Esophagus squamous epithelium (tissue), 5 donors: ENCODE measurements at places on chromosomes 1 and 21.
A peak's percentile ranks its signal among the peaks of the same experiment; 100 is the strongest.

GRCh38 chr1:85374160-85374559, 90.8 kb downstream of the DDAH1 start:
- H3K4me1 ChIP-seq, result no peaks in the 10 kb centered on the region
- H3K4me3 ChIP-seq, result no peak overlapping the region
- no peak overlapping the region for H3K27ac ChIP-seq
- H3K36me3 ChIP-seq, result no peaks in the 10 kb centered on the region

- H3K4me1 ChIP-seq, result peaks cover 10% of the 10 kb centered on the region
- no peak for DNase-seq
- no peaks in the 10 kb centered on the region for H3K27me3 ChIP-seq
- no peak overlapping the region for H3K4me3 ChIP-seq
- no peak overlapping the region for H3K27ac ChIP-seq
These were observed 5.9 kb downstream of the UCK2 start for GRCh38 chr1:165833358-165833757.

DNA sequence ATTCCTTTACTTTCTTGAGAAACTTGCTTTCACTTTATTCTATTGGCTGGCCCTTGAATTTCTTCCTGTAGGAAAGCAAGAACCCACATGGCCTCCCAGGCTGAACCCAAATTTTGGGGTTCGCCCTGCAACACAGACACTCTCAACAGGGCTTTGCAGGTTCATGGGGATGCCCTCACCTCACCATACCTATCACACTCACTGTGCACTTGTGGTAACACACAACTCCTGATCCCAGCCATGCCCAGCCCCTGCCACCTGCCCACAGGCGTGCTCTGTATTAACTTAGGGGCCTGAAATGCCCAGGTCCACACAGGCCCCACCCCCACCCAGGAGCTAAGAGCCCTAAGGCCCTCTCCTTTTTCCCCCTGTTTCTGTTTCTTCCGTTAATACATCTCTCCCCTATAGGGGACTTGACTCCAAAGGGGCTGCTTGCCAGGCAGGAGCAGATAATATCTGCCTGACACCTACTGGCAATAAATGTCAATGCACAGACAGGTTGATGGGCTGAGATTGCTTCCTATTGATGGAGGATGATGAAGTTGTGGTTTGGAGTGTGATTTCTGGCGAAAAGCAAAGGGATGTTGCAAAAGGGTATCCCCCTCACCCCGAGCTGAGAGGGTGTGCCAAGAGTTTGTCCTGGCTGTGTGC, 171.5 kb downstream of the AJAP1 start:
- DNase-seq, result no peak
- no peak overlapping the region for H3K4me3 ChIP-seq
- H3K4me1 ChIP-seq, result no peaks in the 10 kb centered on the region
- no peaks in the 10 kb centered on the region for H3K36me3 ChIP-seq
- H3K27ac ChIP-seq, result no peak overlapping the region
- H3K27me3 ChIP-seq, result no peaks in the 10 kb centered on the region

DNA sequence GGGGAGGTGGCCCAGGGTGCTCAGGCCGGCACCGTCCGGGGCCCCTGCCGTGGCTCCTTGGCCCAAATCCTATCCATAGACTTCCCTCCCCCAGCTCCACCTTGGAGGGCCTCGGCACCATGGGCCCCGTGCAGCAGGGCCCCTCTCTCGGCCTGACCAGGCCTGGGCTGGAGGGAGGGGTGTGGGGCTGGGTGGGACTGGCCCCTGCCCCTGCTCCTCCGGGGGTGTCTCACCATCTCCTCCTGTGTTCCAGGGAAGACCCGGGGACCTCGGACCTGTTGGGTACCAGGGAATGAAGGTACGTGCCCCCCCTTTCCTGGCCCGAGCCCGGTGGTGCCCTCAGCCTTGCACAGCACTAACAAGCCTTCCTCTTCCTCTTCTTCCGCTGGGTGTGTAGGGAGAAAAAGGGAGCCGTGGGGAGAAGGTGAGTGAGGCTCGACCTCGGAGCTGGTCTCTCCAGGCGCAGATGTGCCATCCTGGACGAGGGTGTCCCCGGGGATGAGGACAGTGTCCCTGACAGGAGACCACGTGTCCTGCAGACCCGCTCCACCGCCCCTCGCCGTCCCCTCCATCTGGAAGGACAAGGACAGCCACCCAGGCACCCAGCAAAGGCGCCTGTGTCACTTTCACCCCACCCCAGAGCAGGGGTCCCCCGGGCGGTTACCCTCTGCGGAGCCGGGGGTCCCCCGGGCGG, 7.9 kb downstream of the COL6A1 start:
- no peak for DNase-seq
- H3K27me3 ChIP-seq, result no peaks in the 10 kb centered on the region
- no peak overlapping the region for H3K4me3 ChIP-seq

GRCh38 chr1:244065960-244066388, 14.9 kb downstream of the ZBTB18 start:
- H3K27me3 ChIP-seq, result no peaks in the 10 kb centered on the region
- H3K4me1 ChIP-seq, result peaks cover 22% of the 10 kb centered on the region
- no peaks in the 10 kb centered on the region for H3K36me3 ChIP-seq

DNA sequence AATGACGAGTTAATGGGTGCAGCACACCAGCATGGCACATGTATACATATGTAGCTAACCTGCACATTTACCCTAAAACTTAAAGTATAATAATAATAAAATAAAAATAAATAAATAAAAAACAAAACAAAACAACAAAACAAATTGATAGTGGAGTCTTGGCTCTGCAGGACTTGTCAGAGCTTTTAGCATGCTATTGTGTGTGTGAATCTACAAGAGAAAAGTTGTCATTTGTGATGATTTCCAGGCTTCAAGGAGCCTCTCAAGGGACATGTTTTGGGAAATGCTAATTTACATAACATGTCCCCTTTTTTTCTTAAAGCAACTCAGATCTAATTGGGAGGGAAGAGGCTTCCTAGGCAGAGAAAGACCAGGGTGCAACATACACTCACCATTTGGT, 9.1 kb downstream of the IL22RA1 start:
- H3K4me3 ChIP-seq, result no peak overlapping the region
- H3K27me3 ChIP-seq, result no peaks in the 10 kb centered on the region

DNA sequence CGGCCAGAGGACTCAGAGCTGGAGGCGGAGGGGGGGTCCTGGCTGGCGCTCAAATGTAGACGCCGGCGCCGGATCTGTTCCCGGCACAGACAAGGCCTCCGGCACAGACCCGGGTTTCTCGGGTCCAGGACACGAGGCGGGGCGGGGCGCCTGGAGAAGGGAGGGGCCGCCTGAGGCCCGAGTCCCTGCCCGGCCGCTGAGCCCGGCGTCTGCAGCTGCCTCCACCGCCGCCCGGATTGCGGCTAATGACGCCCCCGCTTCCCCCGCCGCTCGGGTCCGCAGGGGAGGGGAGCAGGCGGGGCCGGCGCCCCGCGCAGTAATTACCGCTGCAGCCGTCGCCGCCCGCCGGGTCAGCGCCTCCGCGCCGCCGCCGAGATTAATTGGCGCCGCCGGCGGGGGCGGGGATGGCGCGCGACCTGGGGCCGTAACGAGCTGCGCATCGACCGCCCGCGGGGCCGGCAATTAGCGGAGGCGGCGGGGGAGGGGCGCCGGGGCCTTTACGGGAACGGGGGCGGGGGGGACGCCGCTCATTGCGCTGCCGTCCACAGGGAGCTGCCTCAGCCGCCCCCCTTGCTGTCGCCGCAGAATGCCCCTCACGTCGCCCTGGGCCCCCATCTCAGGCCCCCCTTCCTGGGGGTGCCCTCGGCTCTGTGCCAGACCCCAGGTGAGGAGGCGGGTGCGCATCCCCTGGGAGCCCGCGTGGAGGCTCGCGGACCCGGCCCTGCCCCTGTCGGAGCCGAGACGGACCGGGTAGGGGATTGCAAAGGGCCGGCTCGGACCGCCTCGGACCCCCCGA, 17.3 kb downstream of the NOC2L start:
- peaks cover 26% of the 10 kb centered on the region for H3K27me3 ChIP-seq
- peak overlapping the region; percentile 22 for H3K4me3 ChIP-seq
- peaks cover 56% of the 10 kb centered on the region for H3K4me1 ChIP-seq
- H3K36me3 ChIP-seq, result no peaks in the 10 kb centered on the region
- peak overlapping the region; percentile 49 for H3K27ac ChIP-seq

GRCh38 chr1:237281481-237281880, 239.5 kb downstream of the RYR2 start:
- H3K27me3 ChIP-seq, result no peaks in the 10 kb centered on the region
- no peaks in the 10 kb centered on the region for H3K36me3 ChIP-seq
- no peak for DNase-seq
- H3K4me3 ChIP-seq, result no peak overlapping the region

- DNase-seq, result no peak
- no peaks in the 10 kb centered on the region for H3K36me3 ChIP-seq
- no peak overlapping the region for H3K27ac ChIP-seq
- H3K4me3 ChIP-seq, result no peak overlapping the region
- no peaks in the 10 kb centered on the region for H3K27me3 ChIP-seq
These were observed 99.3 kb downstream of the PLD5 start for GRCh38 chr1:242425232-242425631.

DNA sequence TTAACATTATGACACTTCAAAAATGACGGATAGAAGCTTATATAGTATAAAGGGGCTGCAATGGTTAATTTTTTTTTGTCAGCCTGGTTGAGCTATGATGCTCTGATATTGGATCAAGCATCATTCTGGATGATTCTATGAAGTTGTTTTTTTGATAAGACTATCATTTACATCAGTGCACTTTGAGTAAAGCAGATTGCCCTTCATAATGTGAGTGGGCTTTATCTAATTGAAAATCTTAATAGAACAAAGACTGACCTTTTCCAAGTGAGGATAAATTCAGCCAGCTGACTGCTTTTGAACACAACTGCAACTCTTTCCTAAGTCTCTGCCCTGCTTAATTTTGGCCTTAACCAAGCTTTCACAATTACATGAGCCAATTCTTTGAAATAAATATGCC, 1476.2 kb downstream of the NCAM2 start:
- DNase-seq, result no peak
- H3K36me3 ChIP-seq, result no peaks in the 10 kb centered on the region
- H3K27me3 ChIP-seq, result no peaks in the 10 kb centered on the region
- H3K4me3 ChIP-seq, result no peak overlapping the region

DNA sequence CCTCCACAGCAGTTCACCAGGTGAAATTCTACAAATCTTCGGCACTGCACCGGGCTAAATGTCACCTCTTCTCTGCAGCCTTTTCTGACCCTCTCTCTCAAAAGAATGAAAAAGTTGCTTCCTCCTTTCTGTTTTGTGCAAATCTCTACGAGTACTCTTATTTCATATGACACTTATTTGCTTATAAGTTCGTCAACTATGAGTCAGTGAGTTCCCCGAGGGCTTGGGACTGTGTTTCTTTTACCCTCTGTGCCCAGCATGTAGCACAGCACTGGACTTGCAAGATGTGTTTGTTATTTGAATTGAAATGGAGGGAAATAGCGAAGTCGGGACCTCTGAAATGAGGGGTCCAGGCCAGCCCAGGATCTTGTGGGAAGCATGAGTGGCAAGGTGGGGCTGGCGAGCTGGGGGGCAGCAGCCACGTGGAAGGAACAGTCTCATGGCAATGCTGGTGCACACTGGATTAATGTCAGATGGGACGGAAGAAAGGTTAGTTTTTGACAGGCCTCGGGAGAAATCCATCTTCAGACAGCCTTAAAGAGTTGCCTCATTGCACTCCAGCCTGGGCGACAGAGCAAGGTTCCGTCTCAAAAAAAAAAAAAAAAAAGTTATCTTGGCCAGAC, 6.2 kb downstream of the SLC6A9 start:
- no peak for DNase-seq
- H3K36me3 ChIP-seq, result peaks cover 32% of the 10 kb centered on the region
- peaks cover 97% of the 10 kb centered on the region for H3K4me1 ChIP-seq
- H3K4me3 ChIP-seq, result no peak overlapping the region
- H3K27ac ChIP-seq, result peak overlapping the region; percentile 66

GRCh38 chr1:54575605-54576290, 27.7 kb downstream of the ACOT11 start:
- no peak for DNase-seq
- no peak overlapping the region for H3K4me3 ChIP-seq
- H3K36me3 ChIP-seq, result no peaks in the 10 kb centered on the region
- peaks cover 14% of the 10 kb centered on the region for H3K4me1 ChIP-seq
- H3K27ac ChIP-seq, result no peak overlapping the region

DNA sequence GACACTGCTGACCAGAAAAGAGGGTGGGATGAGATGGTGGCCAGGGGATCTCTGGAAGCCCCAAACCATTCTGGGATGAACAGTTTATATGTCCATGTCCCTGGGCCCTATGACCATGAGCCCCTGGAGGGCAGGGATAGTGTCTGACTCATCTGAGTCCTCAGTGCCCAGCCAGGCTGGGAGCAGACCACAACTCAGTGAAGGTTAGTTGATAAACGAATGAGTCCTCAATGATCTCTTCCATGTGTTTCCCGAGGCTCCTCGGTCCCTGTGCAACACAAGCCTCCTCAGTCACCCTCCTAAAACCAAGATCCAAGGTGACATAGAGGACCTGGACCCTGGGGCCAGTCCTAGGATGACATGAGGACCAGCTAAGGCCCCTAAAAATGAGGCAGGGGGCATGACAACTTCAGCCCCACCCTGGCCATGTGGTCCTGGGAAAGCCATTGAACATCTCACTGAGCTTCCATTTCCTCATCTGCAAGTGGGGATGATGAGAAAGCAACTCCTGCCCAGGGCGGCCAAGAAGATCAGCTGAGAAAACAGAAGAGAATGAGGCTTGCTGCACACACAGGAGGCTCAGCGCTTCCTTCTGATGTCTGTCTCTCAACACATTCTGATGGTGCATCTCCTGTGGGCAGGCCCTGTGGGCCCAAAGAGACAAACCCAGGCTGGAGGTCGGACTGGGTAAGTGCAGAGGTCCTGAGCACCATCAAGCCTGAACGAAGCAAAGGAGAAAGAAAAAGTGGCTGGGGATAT, 86.3 kb downstream of the GLIS1 start:
- H3K27ac ChIP-seq, result no peak overlapping the region
- no peak overlapping the region for H3K4me3 ChIP-seq
- H3K36me3 ChIP-seq, result no peaks in the 10 kb centered on the region
- H3K27me3 ChIP-seq, result no peaks in the 10 kb centered on the region
- DNase-seq, result no peak

- no peak overlapping the region for H3K27ac ChIP-seq
- H3K27me3 ChIP-seq, result no peaks in the 10 kb centered on the region
- DNase-seq, result no peak
- peaks cover 100% of the 10 kb centered on the region for H3K36me3 ChIP-seq
These were observed 17.1 kb downstream of the UTP25 start for GRCh38 chr1:209844695-209845407.

DNA sequence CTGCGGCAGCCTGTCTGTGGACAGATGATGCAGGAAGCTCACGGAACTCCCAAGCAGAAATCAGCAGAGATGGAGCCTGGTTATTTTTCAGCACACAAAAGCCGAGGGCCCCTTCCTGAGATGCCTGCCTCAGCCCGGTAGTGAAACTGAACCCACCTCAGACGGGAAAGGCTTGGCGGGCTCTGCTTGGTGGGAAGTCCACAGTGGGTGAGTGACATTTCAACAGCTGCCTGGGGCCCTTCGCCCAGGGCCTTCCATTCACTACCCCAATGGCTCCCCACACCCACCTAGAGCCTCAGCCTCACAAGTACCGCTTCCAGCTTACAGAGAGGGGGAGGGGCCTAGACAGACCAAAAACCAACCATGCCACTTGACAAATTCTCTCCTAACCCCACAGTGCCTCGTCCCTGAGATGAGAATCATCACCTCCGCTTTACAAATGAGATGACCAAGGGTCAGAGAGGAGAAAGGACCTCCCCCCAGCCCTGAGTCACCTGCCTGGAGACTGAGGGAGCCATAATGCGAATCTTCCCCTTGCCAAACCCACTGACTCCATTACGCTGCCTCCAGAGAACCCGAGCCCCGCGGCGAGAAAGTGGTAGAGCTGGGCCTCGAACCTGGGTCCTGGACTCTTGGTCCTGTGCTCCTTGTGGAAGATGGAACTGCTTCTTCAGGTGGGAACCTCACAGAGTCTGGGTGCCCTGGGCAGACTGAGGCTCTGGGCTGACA, 3.4 kb upstream of the ECE1 start:
- H3K27ac ChIP-seq, result peak overlapping the region; percentile 46
- peaks cover 92% of the 10 kb centered on the region for H3K4me1 ChIP-seq
- no peak for DNase-seq
- no peaks in the 10 kb centered on the region for H3K36me3 ChIP-seq
- H3K27me3 ChIP-seq, result no peaks in the 10 kb centered on the region
- H3K4me3 ChIP-seq, result no peak overlapping the region
